ENCODE measurements at places on chromosomes 5 and 9.

DNA sequence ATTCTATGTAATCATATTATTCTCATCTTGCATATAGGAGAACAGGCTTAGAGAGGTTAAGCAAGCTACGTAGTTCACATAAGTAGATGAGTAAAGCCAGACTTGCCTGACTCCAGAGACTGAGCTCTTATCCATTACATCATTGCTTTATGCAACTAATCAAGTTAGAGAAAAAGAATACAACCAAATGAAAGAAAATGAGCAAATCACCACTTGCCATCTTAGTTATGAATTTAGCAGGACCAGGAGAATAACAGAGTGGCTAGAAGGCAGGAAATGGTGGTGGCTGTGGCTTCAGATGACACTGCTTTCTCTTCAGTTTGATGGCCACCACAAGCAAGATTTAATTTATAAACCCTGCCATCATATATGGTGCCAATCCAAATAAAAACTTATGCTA lies 26.6 kb downstream of the POC5 start:
- DNase-seq = no peak

GRCh38 chr5:170466988-170467707 lies 36.7 kb upstream of the KCNIP1 start:
- peak; percentile 50 for DNase-seq

- no peak for DNase-seq
These were observed 19.7 kb downstream of the CARTPT start for GRCh38 chr5:71738662-71739361.

DNA sequence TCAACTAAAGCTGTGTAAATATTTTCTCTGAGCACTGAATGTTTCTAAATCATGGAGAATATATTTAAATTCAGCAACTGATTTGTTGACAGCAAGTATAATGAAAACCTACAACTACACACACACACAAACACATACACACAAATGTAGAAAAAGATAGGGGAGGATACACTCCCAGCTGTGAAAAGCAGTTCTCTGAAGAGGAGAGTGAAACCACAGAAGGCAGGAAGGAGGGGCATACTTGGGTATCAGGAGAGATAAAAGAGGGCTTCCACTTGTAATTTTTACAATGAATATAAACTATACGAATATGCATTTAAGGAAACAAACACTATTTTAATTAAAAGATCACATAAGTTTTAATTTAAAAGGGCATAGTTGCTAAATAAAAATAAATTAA lies 227.8 kb upstream of the SLC24A2 start:
- no peak for DNase-seq

GRCh38 chr5:72597456-72597948 lies 90.3 kb upstream of the ZNF366 start:
- no peak for DNase-seq

GRCh38 chr5:138663009-138663408 lies 87.8 kb upstream of the HSPA9 start:
- DNase-seq = no peak

DNA sequence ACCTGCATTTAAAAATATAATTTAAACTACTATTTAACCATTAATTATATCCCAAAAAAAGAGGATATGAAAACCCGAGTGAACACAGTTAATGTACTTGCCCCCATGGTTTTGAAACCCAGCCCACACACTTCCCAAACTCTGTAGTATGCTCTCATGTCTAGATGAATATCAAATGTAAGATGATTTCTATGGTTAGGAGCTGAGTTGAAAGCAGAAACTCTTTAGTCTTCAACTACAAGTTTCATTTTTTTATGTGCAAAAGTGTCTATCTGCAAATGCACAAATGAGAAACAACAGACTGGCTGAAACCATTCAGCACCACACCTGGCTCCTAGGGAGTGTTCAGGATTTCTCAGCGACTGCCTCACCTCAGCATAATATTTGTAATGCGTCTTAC lies 183.3 kb downstream of the SEMA5A start:
- DNase-seq = no peak

GRCh38 chr5:14241141-14241540 lies 98.0 kb downstream of the TRIO start:
- no peak for DNase-seq

DNA sequence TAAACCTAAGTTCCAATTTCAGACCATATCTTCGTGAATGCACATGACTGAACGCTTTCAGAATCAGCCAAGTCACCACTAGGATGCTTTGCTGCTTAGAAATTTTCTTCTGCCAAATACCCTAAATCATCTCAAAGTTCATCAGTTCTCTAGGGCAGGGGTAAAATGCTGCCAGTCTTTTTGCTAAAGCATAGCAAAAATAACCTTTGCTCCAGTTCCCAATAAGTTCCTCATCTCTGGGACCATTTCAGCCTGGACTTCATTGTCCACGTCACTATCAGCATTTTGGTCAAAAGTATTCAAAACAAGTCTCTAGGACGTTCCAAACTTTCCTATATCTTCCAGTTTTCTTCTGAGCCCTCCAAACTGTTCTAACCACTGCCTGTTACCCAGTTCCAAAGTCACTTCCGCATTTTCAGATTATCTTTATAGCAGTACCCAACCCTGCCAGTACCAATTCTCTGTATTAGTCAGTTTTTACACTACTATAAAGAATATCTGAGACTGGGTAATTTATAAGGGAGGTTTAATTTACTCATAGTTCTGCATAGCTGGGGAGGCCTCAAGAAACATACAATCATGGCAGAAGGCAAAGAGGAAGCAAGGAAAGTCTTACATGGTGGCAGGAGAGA lies 74.8 kb downstream of the NR3C1 start:
- DNase-seq = no peak

- no peak for DNase-seq
These were observed 1062.6 kb downstream of the NR2F1-AS1 start for GRCh38 chr5:92518318-92518904.

GRCh38 chr9:80387828-80388227 lies 816.1 kb downstream of the TLE4 start:
- DNase-seq = no peak

GRCh38 chr5:151950706-151951105 lies 26.1 kb upstream of the GLRA1 start:
- DNase-seq = no peak

DNA sequence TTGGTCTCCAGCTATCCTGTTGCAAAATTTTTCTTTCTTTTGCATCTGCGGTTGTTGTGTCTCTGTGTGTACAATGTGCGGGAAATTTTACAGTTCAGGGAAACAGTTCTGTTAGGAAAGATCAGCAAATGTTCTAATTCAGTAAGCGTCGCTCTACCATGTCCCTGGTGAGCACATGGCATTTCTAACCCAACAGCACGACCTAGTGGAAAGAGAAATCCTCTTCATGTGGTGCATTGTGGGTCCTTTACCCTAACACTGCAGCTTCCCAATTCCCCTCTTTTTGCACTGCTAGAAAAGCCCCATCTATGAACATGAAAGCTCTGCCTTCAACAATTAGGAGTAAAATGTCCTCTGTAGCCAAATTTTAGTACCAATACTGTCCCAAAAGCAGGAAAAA lies 974.2 kb upstream of the CDH9 start:
- DNase-seq = no peak

DNA sequence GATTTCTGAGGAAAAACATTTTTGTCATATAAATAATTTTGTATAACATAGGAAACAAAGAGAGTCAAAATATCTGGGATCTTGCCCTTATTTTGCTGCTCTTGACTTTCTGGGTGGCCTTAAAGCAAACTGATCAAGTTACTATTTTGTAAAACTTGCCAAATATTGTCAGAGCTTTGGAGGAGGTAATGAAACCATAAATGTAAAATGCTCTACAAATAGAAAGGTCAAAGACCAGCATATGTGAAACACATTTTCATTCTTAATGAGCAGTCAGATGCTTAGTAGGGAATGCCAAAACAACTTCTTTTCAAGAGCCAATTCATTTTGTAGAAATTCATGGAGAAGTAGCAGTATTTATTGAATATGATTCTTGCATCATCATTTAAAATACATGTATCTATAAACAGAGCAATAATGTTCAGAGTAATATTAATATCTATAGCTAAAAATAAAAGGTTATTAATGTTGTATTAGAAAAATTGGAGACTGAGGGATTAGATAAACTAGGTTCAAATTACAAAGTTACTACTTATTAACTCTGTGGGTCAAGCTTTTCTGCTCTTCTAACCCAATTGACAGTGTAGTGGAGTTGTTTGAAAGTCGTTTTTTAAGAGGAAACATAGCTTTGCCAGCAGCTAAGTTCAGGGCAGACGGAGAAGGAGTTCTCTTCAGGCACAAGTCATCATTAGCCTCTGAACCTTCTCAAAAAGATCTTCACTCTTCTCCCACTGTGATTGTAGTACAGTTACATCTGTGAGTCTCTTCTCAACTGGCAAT lies 2053.1 kb downstream of the EFNA5 start:
- no peak for DNase-seq

- DNase-seq = no peak
These were observed 178.9 kb upstream of the TUSC1 start for GRCh38 chr9:25857147-25857546.

DNA sequence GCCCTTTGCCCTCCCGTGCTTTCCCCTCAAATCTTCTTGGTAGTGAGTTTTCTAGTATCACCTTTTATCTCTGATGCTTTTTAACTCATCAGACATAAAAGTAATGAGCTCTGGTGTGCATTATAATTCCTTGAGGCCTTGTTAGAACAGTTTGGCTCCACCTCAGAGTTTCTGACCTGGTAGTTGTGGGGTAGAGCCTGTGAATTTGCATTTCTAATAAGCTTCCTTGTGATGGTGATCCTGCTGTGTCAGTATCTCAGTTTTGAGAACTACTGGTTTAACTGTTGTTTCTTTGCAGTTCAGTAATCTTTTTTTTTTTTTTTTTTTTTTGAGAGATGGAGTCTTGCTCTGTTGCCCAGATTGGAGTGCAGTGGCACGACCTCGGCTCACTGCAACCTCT lies 31.1 kb downstream of the UBE2D2 start:
- no peak for DNase-seq

GRCh38 chr5:116585227-116585626 lies 10.6 kb upstream of the SEMA6A start:
- DNase-seq = no peak

DNA sequence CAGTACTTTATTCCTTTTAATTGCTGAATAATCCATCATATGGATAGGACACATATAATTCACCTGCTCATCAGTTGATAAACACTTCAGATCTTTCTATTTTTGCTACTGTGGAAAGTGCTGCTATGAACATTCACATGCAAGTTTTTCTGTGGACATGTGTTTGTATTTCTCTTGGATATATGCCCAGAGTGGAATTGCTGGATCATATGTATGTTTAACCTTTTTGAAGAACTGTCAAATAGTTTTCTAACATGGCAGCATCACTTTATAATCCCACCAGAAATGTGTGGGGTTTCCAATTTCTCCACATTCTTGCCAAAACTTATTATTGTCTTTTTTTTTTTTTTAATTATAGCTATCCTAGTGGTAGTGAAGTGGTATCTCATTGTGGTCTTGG lies 15.1 kb downstream of the CARTPT start:
- no peak for DNase-seq

DNA sequence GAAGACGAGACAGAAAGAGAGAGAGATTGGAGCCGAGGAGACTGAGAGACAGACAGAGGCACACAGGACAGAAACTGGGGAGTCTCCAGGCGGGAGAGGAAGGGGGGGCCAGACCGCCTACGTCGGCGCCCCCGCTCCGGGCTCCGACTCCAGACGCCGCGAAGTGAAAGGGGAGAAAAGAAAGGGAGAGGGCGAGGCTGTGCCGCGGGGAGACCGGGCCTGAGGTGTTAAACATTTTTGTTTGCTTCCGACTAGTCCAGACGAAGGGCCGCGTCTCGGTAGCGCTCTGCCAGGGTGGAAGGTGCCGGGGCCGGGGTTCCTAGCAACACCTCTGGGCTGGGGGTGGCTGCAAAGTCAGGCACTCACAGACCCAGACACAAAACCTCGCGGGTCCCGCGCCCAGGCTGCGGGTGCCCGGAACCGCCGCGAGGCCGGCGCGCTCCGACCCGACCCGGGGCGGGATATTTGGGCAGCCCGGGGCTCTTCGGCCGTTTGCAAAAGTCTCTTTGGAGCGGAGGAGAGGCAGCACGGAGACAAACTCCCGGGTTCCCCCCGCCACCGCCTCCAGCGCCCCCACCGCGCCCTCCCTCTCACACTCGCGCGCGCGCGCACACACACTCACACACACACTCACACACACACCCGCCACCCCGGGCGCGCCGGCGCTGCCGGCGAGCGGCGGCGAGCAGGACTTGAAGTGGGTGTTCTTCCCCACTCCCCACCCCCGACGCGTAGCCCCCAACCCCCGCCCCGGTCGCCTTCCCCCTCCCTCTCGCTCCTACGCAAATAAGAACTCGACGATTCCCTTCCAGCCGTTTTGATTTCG lies 626 bp upstream of the FST start:
- no peak for DNase-seq

- DNase-seq = no peak
These were observed 20.1 kb downstream of the STK10 start for GRCh38 chr5:172167895-172168294.

GRCh38 chr5:165723931-165724330 lies 2218.5 kb downstream of the MAT2B start:
- DNase-seq = no peak

GRCh38 chr9:107016383-107016782 lies 153.4 kb downstream of the ZNF462 start:
- DNase-seq = no peak

DNA sequence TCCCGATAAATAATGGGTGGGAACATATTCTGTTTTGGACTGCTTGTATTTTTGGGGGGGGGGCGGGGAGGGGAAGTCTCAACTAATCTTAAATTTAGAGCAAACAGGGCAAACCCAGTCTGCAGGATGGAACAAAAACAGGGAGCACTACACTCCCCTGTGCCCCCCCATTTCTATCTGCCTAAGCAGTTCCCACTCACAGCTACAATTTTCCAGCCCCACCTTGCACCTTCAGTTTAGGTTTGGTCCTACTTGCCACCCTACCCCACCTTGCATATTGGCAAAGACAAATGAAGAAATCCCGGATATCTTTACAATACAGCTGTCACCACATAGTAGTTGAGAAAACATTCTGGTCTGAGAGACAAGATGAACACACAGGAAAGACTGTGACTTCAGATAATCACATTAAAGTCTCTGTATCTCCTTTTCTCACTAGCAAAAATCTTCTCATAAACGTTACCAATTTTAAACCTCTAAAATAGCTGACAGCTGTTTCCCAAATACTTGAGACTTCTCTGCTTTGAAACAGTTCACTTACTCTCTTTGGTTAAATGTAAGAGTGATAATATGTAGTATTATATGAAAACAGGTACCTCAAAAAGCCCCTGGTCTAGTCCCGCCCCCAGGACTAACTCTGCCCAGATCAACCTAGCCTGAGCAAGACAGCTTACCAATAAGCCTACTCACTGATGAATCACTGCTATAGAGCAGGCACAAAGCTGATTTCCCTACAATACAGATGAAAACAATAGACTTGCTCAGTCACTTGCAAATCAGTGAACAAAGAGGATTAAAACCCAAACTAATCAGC lies 5.2 kb upstream of the RAPGEF6 start:
- DNase-seq = peak; percentile 51
